ENCODE measurements at places on chromosomes 2 and 18. TPM values are rescaled to one million over a fixed set of nuclear protein-coding genes. Genes with fewer than 3 reads are reported as not detected.

- no peaks in the 10 kb centered on the region for H3K27me3 ChIP-seq
- no peak overlapping the region for H3K27ac ChIP-seq
- no peaks in the 10 kb centered on the region for H3K4me1 ChIP-seq
- H3K36me3 ChIP-seq: no peaks in the 10 kb centered on the region
- no peak for DNase-seq
Measured at GRCh38 chr18:75130591-75131328, 78.2 kb downstream of the PTGR3 start.

- H3K4me1 ChIP-seq: no peaks in the 10 kb centered on the region
- DNase-seq: no peak
- H3K4me3 ChIP-seq: no peak overlapping the region
- H3K27ac ChIP-seq: no peak overlapping the region
- H3K36me3 ChIP-seq: peaks cover 5% of the 10 kb centered on the region
- H3K27me3 ChIP-seq: no peaks in the 10 kb centered on the region
Measured at GRCh38 chr2:119625226-119625625, 53.8 kb upstream of the TMEM177 start.

GRCh38 chr2:109736177-109736827, 57.8 kb upstream of the RGPD5 start:
- H3K27ac ChIP-seq: no peak overlapping the region
- DNase-seq: peak; percentile 61
- no peaks in the 10 kb centered on the region for H3K36me3 ChIP-seq

STPG4 gene
- total RNA-seq: 0.77 TPM

- peak overlapping the region; percentile 16 for H3K27ac ChIP-seq
- no peaks in the 10 kb centered on the region for H3K27me3 ChIP-seq
- peaks cover 19% of the 10 kb centered on the region for H3K4me1 ChIP-seq
- no peak for DNase-seq
- no peaks in the 10 kb centered on the region for H3K36me3 ChIP-seq
Measured at GRCh38 chr2:39380525-39381150, 56.4 kb downstream of the MAP4K3 start.

GPR45 gene
- total RNA-seq: not detected
